NCI-H187 (cell line): ENCODE measurements at places on chromosomes 11 and 22.

DNA sequence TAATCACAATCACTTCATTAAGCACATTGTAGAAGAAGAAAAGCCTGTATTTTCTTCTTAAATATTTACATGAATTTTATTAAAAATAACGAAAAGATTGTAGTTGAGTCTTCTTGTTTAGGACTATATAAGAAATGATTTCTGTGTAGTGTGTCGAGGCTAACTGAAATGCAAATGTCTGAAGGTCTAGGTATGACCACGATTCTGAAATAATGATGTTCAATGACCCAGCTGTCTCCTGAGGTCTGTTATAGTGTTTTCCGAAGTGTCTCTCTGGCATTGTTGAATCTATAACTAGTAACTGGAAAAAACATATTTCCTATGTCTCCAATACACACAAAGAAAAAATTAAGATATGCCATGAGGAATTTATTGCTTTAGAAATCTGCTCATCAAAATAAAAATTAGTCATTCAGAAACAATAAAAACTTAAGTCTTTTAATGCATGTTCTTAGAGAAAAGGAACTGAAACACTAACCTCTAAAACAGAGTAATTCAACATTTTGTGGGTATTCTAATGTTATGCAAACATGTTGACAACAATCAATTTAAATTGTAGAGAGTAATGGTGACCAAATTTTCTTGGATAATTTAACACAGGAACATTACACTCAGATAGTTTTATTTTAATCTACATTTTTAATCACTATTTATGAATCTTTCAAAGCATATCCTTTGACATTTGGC, 55.0 kb downstream of the CASP12 start:
- no peak for DNase-seq

DNA sequence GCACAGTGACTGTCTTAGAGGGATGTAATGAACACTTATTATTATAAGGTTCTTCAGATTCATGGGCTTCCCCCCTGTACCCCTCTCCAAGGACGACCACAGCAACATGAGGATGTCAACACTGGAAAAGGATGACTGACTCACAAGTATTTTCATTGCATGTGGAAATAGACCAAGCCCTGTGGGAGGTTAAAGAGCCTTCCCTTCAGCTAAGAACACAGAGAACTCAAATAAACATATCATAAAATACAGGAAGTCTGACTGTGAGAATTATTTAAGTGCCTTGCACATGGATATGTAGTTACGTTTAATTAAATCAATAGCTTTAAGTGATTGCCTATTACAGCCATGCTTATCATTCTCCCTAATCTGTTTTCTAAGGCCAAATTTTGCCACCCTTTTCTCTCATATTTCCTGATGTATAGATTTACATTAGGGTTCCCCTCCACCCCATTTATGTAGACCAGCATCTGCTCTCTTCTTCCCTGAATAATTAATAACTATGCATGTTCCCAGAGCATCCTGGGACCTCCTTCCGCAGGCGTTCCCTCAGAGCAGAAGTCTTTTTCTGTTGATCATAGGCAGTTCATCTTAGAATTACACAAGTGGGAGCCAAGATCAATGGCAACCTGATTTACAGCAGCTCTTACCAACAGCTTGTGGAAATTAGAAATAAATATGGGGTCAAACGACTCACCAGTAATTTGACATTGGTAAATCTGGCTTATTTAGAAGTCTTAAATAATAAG, 226.9 kb downstream of the OPCML start:
- no peak for DNase-seq

- no peak for DNase-seq
Observed at GRCh38 chr11:23078289-23078971, 218.2 kb upstream of the CCDC179 start.

- DNase-seq, result no peak
Observed at GRCh38 chr11:78384231-78384630, 33.4 kb downstream of the GAB2 start.

DNA sequence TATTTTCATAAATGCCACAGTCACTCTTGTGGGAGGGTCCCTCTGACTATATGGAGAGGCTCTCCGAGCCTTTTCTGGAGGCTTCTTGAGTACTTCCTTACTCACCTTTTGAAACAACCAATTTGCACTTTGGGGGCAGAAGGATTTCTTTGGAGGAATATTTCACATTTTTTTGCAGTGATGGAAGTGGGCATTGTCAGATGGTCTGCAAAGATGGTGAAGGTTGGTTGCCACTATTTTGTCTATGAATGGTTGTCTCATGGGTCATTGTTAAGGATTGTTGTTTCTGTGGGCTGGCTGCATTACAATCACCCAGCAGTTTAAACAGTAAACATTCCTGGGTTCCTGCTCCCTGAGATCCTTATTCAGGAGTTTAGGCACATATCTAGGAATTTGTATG, 388.2 kb downstream of the TMEM135 start:
- no peak for DNase-seq

DNA sequence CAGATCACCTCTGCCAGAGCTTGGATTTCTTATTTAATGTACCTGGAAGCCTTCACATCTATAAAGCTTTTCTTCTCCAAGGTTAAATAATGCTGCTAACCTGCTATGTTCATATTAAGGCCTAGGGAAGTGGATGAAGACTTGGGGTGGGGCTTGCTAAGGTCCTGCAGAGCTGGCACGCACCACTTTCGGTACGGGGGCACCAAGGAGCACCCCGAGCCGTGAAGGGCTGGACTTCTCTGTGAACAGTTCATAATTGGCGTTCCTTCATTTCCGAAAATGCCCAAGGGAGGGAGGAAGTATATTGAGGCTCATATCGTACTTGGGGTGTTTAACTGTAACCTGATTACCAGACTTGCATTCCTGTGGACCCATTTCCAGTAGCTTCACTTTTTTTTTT, 59.6 kb downstream of the ST14 start:
- DNase-seq, result no peak

DNA sequence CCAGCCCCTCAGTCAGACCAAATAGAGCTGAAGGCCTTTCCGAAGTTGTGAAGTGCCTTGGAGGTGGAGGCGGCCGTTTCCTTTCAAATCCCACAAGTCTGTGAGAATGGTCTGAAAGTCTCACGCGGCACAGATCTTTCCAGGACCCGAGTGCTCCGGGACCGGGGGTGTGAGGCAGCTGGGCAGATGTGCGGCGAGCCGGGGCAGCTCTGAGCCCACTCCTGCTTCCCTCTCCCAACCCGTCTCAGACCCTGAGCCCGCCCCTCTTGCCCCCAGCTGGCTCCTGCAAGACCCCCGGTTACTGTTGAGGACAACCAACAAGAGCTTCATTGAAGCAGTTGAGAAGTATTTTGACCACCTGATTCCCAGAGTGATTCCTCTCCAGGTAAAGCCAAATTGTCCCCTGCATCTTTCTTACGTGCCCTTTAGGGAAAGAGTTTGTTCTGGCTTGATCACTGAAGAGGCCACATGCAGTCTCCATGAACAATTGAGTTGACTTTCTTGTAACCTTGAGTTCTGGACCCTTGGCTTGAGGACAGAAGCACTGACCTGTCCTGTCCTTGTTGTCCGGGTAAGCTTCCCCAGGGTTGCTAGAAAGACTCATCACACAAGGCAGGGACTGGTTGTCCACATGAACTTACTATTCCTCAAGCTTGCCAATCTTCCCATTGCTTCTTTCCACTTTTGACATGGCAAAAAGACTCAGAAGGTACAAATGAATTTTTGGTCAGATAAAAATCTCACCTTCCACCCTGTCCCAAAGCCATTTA, 7.5 kb downstream of the GLB1L3 start:
- DNase-seq, result no peak

DNA sequence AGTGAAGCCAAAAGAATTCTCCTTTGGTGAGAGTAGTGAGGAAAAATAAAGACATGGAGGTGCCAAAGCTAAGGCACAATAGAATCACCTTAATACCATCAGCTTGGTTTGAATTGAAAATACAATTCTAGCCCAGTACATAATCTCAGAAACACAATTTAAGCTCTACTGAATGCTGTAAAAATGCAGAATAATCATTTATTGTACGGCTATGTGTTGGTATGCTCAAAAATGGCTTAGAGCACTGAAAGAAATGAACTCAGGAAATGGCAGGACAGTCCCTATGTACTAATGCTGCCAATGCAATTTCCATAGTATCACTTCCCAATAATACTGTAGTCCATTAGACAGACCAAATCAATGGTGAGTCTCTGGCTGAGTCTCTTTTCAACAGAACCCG, 798.5 kb downstream of the DLG2 start:
- no peak for DNase-seq

DNA sequence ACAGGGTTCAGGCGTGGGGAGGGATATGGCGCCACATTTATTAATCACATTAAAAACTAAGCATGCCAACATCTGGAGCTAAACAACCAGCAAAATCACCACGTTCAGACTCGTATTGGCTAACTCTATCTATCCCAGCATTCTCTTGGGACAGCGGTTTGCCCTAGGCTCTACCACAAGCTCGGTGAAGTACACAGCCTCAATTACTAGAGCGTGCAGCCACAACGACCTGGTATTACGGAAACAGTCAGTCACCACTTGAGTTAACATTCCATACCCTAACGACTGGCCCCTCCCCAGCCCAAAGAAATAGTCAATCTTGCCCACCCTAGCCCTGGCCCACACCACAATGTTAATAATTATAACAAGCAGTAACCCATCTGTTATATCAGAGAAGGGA, 32.1 kb downstream of the APOL5 start:
- DNase-seq, result no peak

GRCh38 chr11:10377183-10377582, 72.3 kb downstream of the ADM start:
- no peak for DNase-seq

DNA sequence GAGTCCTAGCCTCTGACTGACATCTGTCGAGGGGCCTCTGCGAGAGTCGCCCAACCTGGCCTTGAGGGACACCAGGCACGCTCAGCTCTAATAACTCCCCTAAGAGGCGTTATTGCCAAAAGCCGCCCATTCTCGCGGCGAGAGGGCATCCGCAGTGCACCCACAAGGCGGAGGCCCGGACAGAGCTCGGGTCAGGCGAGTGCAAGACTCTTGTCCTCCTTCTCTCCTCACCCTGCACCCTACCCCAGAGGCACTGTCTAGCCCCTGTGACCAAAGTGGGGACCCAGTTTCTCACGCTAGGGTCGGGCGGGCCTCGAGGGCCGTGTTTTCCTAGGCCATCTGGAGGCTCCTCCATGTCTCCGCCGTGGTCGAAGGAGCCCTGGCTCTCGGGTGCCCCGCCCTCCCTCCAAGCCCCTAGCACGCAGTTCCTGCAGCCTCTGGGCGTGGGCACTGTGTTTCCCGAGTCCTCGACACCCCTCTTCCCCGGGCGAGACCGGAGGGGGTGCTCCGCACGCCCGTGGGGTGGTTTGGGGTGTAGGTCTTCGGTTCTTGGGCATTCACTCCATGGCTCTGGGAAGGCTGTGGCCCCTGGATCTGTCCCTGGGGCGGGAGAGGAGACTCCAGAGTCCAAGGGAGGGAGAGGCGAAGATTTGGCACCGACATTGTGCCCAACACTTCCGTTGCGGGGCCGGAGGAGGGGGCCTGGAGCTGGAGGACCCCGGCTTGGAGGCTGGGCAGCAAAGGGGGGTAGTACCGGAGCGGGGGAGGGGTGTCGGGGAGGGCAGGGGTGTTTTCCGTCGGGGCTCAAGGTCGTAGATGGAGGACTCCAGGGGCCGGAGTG, 1.0 kb downstream of the CHRM4 start:
- DNase-seq, result no peak

- DNase-seq, result no peak
Observed at GRCh38 chr11:36027731-36028130, 83.9 kb downstream of the LDLRAD3 start.

DNA sequence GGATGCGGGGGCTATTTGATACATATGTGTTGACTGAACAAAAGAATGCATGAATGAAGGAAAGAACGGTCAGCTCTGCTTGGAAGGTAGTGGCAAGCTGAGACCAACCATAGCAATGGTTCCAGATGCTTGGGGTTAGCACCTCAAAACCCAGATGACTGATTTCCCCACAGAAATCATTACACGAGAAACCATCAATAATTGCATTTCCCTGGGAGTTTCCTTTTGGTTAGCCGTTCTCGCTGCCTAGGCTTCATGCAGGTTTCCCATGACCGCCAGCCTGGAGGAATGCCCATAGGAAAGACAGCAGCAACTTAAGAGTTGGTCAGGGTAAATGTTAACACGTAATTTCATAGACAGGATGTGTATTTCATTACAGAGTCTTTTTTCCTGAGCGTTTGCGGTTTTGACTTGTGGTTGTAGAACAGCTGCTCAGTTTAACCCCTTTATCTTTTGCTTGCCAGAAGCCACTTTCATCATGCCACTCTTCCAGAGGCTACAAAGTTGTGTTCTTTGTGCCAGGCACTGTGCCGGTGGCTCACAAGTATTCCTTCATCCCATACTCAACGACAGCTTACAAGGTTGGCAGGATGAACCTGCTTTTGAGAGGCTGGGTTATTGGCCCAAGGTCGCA, 2.8 kb downstream of the IL17RA start:
- no peak for DNase-seq

- DNase-seq, result no peak
Observed at GRCh38 chr11:71542879-71543777, 5.1 kb upstream of the KRTAP5-9 start.

DNA sequence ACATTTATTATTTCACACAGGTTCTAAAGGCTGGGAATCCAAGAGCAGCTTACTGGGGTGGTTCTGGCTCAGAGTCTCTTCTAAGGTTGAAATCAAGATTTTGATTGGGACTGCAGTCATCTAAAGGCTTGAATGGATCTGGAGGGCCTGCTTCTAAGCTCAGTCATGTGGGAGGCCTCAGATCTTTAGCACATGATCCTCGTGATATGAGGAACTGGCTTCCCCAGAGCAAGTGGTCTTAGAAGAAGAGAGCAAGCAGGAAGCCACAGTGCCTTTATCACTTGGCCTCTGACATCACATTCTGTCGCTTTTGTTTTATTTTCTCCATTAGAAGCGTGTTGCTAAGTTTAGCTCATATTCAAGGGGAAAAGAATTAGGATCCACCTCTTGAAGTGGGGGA, 88.9 kb downstream of the ARFGAP2 start:
- no peak for DNase-seq

DNA sequence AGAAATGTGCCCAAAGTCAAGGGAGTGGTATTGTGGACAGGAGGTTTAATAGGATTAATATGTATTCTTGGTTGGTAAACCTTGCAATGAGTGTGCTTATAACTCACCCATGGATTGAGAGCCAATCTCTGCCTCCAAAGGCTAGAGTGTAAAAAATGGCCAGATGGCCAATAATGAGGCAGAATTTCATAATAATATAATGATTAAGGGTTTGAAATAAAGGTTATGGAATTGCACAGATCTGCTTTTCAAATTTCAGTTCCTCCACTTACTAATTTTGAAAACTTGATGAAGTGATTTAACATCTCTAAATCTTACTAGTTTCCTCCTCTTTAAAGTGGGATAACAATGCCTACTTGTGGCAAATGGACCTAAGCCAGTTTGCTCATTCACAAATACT, 94.8 kb downstream of the BDNF start:
- DNase-seq, result no peak
